Stimulated activated CD4-positive, alpha-beta T cell treated with anti-CD3 and anti-CD28 coated beads, Interleukin-15, amount 100 ng/mL, for 1 hour (primary cell): ENCODE measurements at places on chromosomes 16 and 17.

GRCh38 chr16:1413684-1414531 lies 596 bp downstream of the UNKL start:
- DNase-seq: peak; percentile 44

GRCh38 chr17:54736573-54736972 lies 164.1 kb upstream of the TOM1L1 start:
- DNase-seq: no peak

GRCh38 chr16:71526111-71526631 lies at the start of gene CHST4:
Gene CHST4, plus strand, starts transcription at chr16:71526426. Its CDS starts 10,252 bp downstream, at chr16:71536678.
- no peak for DNase-seq

DNA sequence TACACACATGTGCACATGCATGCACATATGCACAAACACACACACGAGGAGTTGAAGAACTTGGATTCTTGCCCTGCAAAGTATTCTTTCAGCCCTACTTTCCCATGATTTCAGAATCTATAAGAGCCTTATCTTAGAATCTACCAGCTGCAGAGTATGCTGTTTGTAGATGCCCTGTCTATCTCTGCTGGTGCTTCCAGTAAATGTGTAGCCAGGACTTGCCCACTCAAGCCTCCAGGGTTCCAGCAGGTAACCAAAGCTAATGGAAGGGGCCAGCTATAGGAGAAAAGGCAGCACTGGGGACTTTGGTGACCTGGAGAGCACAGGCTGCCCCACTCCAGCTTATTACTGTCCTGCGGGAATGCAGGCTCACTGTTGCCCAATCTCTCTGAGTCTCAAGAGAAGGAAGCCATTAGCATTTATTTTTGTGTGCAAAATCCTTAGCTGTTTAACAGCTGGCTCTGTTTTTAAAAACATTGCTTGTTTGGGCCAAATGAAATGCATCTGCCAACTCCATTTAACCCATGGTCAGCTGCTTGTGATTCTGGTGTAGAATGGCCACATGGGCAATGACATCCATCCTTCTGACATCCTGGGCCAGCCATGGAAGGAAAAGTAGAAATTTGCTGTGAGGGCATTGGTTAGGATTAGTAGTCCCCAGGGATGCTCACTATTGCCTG lies 28.6 kb upstream of the XYLT1 start:
- no peak for DNase-seq

GRCh38 chr17:51015145-51015558 lies 105.5 kb downstream of the SPAG9 start:
- no peak for DNase-seq

- DNase-seq: no peak
Observed at GRCh38 chr17:18891541-18891940, 33.6 kb downstream of the PRPSAP2 start.

DNA sequence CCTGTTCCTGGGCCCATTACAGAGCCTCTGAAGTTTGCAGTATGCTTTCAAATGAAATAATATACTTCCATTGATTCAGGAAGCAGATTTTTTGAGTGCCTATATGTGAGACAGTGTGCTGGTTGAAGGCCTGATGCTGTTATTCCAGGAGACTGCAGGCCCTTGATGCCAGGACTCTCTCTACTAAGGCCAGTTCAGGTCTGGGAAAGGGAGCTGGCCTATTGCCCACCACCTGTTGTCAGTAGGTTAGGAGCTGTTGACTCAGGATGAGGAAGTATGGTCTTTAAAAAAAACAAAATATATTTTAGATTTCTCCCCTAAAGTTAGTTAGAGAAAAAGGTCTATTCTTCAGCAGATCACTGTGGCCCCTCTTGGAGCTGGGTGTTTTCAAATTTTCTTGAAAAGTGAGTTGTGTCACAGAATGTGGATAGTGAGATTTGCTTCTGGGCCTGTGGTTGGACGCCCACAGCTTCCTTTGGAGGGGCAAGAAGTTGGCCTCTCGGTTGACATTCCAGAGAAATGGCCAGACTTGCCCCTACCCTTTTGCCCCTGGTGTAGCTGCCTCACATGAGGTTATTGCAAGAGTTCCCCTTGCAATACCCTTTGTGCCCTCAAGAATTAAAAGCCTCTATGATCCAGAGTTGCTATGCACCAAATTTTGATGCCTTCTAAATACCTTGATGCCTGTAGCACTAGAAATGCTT lies 7.9 kb downstream of the ESRP2 start:
- DNase-seq: no peak
